ENCODE measurements at places on chromosomes 16 and 17.

DNA sequence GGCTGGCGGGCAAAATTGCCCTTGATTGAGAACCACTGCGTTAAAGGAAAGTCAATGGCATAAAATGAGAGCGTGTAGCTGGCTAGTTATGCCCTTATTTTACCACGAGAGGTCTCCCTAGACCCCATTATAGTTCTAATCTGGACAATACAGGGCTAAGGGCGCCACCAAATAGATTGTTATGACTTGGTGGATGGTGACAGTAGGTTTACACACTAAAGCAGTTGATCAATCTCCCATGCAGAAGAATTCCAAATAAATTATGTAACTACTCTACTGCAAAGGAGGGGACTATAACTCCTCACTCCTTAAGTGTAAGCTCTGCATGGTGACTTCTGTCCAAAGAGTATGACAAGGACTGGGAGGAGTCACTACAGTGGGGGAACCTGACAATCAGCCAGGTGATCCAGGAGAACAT is 20.4 kb upstream of the YPEL2 start:
- DNase-seq = no peak

- DNase-seq = no peak
These were observed 3.3 kb downstream of the CLDN7 start for GRCh38 chr17:7258731-7259554.

- DNase-seq = no peak
These were observed 25.7 kb downstream of the STAT5A start for GRCh38 chr17:42313773-42314566.

DNA sequence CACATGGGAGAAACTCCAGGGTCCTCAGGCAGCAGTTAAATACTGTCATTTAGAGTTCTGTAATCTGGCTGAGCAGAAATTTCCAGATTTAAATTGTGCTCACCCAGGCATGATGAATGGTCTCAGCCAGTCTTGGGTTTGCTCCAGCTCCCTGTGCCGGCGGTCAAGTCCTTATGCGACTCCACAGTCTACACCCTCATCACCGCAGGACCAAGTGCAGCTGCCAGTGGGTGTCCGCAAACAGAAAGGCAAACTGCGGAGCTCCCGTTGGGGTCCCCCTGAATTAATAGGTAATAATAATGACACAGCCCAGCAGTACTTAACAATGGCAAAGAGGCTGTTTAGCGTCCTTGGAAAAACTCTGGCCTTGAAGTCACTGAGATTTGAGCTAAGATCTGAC is 3.9 kb upstream of the CACNG4 start:
- DNase-seq = no peak
